ENCODE measurements at places on chromosomes 3 and 15.

DNA sequence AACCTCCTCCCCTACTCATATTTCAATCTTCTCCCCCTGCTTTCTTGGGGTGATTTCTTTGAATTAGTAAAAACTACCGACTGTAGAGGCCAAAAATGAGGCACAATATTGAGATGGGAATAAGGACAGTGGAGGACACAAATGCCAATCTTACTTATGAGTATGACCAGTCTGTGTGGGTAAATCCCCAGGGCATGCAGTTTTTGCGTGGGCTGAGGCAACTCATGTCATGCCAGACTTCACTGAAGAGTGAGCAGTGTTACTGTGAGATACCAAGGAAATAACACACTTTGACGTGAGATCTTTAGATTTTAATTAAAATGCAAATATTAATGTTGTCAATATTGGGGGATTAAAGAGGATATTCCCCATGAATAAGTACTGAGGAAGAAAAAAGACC lies 254.3 kb upstream of the ICE2 start:
- DNase-seq, result no peak

DNA sequence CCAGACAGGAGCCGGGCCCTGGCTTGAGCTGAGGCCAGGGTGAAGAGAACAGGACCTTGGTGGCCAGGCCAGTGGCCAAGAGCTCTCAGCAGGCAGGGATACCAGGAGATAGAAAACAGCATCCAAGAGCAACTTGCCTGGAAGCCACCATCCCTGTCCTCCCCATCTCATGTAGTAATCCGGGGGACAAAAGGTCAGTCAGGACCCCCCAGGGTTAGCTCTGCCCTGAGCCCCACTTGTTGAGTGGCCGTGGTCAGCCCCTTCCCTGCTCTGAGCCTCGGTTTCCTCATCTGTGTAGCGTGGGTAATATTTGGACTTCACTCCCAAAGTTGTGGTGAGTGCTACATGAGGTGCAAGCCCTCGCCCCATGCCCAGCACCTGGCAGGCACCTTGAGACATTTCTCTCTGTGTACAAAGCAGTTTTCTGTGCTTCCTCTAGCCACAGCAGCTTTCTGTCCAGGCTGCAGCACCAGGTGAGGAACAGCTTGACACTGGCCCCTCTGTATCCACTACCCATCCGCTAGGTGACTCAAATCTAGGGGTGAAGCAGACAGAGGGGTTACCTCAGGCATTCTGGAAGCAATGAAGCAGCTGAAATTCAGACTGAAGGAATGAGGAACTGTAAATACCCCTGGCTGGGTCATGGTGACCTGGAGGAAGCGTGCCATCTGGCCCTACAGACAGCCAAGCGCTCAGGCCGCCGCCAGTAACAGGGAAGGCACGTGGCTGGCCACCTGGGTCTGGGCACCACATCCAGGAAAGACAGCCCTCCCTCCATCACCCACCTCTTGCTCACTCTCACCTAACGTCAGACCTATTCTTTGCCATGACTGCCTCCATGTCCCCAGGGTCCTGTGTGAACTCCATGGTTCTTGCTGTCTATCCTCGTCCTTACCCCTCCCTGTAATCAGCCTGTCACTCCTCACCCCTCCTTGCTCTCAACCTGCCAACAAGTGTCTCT lies 6.7 kb downstream of the CISH start:
- DNase-seq, result no peak

DNA sequence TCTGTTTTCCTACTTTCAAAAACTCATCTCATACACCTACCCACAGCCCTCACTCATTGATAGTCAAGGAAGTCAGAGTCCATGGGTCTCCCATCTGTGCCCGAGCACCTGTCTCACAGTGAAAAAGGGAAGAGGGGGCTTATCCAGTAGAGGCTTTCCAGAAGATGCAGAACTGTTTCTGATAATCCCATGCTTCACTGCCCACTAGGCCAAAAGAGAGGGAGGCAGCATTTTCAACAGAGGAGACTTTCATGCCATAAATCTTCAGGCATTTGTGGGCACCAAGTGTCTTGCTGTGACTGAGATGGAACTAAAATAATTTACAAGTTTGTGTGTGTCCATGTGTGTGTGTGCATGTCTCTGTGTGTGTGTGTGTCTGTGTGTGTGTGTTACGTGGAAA lies 117.9 kb upstream of the PHLDB2 start:
- no peak for DNase-seq

- no peak for DNase-seq
These were observed 5.3 kb downstream of the KNG1 start for GRCh38 chr3:186722457-186722856.

DNA sequence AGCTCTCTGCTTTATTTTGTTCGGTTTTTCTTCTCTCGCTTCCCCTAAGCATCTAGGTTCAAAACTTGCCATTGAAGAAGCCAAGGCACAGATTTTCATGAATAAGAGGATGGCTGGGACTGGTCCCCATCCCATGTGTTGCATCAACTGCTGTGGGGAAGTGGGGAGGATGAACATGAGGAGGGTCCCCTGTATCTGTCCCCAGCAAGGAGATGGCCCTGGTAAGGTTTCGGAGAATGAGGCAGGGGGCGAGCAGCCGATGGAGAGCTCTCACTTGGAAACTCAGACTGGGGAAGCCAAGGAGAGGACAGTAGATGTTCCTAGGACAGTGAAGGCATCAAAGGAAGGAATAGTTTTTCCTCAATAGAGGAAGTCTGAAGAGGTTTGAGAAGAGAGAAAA lies 142.0 kb upstream of the ATP2B2 start:
- no peak for DNase-seq

- no peak for DNase-seq
These were observed 303.6 kb downstream of the LSAMP start for GRCh38 chr3:116141724-116142123.

- DNase-seq, result no peak
These were observed 15.8 kb downstream of the SPG11 start for GRCh38 chr15:44647637-44648036.
